ENCODE measurements at places on chromosomes 2 and 18.

DNA sequence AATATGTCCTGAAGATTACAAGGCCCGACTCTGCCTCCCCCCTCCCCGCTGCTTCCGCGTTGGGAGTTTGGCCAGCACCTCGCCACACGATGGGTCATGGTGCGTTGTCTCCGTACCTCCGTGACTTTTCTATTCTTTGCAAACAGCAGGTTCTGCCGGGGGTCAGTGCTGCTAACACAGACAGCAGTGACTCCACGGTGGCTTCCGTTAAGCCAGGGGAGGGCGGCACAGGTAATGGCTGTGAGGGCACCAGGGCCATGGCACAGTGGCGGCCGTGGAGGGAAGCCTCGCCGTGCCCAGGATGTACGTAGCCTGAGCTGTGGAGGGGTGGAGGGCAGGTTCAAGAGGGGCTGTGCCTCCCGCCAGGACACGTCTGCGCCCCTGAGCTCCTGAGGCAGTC, 115.5 kb downstream of the NFATC1 start:
- DNase-seq = no peak

- no peak for DNase-seq
Observed at GRCh38 chr18:28109781-28110560, 67.0 kb downstream of the CDH2 start.

- no peak for DNase-seq
Observed at GRCh38 chr18:62106271-62106670, 80.6 kb downstream of the PIGN start.

GRCh38 chr2:55231546-55232083, 478 bp downstream of the CLHC1 start:
- DNase-seq = no peak

GRCh38 chr2:168189835-168190569, 57.4 kb downstream of the STK39 start:
- DNase-seq = no peak

- no peak for DNase-seq
Observed at GRCh38 chr2:4151521-4151920, 448.1 kb downstream of the DCDC2C start.

GRCh38 chr2:69641887-69642708, 1.4 kb downstream of the AAK1 start:
- no peak for DNase-seq

GRCh38 chr2:26018184-26019055, 15.5 kb upstream of the RAB10 start:
- DNase-seq = no peak

DNA sequence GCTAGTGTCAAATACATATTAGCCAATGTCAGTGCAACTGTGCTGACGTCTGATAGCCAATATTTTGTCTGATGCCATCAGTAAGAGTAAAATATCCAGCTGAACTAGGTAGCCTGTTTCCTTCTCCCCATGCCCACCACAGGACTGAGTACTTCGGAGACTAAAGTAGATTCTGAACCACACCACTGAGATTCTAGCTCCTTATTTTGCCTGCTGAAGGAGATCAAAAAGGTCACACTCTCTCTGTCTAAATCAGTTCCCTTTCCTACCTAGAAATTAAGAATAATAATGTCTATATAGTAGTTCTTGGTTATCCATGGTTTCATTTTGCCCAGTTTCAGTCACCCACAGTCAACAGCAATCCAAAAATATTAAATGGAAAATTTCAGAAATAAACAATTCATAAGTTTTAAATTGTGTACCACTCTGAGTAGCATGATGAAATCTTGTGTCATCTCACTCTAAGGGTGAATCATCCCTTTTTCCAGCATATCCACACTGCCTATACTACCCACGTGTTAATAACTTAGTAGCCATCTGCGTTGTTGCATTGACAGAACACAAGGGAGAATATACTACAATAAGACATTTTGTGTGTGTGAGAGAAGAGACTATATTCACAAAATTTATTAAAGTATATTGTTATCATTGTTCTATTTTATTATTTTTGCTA, 1043.3 kb upstream of the PIK3C3 start:
- no peak for DNase-seq

DNA sequence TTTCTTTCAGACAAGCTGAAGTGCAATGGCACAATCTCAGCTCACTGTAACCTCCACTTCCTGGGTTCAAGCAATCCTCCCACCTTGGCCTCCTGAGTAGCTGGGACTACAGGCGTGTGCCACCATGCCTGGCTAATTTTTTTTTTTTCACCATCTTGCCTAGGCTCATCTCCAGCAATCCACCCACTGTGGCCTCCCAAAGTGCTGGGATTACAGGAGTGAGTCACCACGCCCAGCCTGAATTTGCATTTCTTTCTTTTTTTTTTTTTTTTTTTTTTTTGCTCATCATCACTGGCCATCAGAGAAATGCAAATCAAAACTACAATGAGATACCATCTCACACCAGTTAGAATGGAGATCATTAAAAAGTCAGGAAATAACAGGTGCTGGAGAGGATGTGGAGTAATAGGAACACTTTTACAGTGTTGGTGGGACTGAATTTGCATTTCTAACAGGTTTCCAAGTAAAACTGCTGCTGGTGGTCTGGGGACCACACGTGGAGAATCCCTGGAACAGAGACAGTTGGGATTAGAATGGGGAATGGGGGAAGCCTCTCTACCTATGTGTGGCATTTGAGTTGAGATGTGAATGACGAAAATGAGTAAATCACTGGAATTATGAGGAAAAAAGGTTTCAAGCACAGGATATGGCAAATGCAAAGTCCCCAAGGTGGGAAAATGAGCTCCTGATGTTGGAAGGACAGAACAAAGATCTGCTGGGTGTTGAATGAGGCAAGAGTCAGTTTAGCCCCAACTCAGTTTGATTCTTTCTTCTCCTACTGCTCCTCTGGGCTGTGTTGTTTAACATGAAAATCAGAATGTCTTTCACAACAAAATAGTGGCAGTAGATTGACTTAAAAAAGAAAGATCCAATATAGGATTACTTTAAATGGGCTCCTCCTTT, 88.8 kb upstream of the MAP4K4 start:
- no peak for DNase-seq

- DNase-seq = no peak
Observed at GRCh38 chr2:213420828-213421385, 136.6 kb downstream of the SPAG16 start.

DNA sequence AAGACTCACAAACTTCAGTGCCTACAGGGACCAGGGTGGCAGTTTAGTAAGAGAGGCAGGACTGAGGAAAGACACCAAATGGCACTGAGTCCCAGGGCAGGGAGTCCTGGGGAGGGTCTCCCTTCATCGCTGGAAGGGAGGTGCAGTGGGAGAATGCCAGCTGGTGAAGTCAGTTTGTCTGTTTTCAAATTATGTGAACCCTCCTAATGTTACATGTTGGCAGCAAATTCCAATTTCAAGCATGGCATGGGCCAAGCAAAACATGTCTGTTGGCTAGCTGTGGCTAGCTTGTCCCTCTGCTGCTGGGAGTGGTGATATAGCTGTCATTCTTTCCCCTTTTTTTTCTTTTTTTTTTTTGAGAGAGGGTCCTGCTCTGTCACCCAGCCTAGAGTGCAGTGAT, 55.9 kb upstream of the HAAO start:
- DNase-seq = no peak

- DNase-seq = no peak
Observed at GRCh38 chr2:232647261-232647660, 13.9 kb downstream of the EFHD1 start.

GRCh38 chr18:39796393-39796792, 2158.6 kb upstream of the PIK3C3 start:
- DNase-seq = no peak

DNA sequence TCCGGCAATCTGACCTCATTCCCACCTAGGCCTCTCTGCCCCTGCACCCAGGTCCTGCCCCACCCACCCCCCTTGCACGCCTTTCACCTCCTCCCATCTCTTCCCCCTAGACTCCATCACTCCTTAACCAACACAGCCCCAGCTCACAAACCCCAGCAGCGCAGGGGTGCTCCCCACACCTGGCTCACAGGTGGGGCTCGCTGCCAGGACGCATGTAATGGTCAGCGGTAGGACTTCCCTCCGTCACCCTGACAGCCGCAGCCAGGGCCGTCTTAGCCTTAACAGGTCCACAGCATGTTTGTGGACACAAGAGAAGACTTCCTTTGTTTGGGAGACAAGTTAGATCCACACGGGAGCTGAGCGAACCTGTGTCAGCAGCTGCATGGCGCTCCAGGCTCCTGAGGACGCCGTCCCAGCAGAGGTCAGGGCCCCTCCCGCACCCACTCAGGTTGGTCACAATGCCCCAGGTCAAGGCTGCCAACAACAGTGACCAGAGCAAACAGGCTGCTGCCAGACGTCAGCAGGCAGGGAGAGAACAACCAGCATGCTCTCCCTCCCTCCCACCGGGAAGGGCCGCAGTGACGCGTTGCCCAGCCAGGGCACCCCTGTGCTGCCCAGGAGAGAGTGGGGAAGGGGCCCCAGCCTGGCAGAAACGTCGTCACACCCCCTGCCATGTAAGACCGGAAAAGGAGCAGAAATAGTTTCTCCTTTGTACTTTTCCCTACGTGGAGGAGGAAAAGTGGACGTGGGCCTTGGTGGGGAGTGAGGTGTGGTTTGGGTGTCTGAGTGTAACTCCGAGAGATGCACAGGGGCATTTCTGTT, 68.0 kb downstream of the PXDN start:
- no peak for DNase-seq

DNA sequence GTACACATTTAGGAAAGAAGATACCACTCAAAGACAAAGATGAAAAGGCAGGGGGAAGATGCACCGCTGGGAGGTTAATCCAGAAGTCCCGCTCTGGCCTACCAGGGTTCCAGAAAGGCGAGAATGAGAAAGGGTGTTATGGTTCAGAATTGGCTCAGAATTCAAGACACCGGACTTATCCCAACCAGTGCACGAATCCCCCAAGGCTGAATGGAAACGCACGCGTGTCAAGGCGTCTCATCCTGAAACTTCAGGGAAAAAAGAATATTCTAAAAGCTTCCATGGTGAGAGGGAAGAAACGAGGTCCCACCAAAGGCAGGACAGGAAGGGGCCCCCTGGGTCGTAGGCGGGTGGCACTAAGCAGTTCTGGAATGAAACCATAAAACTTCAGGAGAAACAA, 71.9 kb downstream of the SLC66A2 start:
- DNase-seq = no peak

DNA sequence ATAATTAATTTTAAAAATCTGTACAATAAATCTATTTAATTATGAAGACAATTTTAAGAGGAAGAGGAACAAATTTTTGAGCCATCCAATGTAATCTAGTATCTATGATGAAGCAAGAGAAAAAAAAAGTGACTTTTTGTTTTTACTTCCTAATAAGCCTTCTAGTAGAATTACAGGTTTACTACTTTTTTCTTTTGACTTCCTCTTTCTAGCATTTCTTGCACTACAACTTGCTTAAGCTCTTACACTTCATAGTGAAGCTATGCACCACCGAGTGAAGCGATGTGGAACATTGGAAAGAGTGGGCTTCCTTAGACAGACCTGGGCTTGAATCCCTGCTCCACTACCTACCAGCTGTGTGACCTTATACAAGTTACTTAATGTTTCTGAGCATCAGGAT, 2.1 kb downstream of the SERPINB2 start:
- DNase-seq = no peak

DNA sequence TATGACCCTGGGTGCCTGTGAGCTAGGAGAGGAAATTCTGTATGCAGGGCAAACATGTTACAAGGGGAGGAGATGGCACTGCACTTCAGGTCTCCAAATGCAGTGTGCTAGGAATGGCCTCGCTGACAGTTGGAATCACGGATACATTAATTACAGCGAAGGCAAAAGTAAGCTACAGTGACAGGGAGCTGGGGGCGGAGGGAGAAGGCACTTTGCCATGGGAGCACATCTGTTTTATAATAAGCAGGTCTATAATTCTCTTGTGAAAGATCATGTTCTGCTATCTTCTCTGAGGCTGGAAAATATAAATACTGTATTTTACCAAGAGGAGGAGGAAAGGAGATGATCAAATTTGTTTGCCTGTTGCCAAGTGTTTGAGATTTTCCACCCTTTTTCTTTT, 56.3 kb upstream of the FZD5 start:
- no peak for DNase-seq

DNA sequence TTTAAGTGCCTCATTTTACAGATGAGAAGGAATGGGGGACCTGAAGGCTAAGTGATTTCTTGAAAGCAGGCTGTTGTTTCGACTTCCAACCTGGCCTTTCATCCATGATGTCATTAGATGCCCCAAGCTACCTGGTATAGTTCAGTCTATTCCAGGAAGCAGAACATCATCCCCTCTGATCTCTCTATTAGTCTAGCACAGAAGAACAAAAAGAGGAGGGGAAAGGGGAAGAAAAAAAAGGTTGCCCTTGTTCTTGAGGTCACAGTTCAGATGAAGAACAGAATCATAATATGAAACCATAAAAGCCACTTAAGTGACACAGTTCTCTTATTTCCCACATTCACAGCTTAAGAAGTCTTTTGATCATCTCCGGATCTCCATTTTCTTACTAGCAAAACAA, 386.2 kb upstream of the HNRNPA3 start:
- DNase-seq = no peak

- DNase-seq = no peak
Observed at GRCh38 chr2:119531292-119531691, 7.0 kb upstream of the SCTR start.

DNA sequence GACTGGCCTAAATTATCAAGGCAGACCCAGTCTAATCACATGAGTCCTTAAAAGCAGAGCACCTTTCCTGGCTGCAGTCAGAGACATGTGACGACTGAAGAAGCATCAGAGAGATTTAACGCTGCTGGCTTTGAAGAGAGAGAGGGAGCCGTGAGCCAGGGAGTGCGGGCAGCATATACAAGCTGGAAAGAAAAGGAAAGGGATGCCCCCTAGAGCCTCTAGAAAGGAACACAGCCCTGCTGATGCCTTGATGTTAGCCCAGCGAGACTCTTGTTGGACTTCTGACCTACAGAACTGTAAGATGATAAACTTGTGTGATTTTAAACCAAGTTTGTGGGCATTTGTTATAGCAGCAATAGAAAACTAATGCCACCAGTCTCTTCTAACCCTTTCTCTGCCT, 58.1 kb downstream of the HEATR5B start:
- DNase-seq = no peak

- no peak for DNase-seq
Observed at GRCh38 chr2:240200230-240201051, 60.0 kb upstream of the OTOS start.

DNA sequence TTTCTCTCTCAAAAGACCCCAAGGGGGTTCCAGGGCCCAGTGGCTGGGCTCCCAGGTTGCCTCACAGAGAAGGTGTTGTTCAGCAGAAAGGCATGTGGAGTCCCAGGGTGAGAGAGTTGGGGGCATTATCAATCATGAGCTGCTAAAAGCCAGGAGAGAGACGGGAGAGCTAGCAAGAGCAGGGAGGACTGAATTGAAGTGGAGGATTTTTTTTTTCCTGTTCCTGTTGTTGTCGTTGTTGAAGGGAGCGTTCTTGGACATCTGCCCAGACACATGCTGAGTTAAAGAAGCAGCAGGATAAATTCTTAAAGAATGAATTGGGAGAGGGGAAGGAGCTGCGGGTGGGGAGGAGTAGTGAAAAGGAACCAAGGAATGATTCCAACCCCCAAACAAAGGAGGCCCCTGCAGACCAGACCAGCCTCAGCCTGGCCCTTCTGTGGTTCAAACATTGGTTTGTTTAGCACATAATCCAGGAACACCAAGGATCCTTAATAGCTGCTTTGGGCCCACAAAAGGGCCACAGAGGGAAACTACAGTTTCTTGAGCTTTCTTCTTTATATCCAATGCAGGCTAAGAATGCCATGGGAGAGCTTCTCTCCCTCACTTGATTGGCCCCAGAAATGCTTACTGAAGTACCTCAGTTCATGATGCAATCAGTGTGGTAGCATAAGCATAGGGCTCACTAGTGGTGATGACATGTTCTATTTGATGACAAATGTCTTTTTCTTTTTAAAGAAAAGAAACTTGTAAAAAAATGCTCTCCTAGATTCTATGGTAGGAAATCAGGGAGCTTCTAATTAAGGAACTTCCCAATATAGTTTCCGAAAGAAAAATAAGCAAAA, 146.0 kb downstream of the SETBP1 start:
- peak; percentile 48 for DNase-seq

Data from NCI-H1092 (cell line).